Globus pallidus (tissue), 1 donor: ENCODE measurements at places on chromosomes 5 and 9.

DNA sequence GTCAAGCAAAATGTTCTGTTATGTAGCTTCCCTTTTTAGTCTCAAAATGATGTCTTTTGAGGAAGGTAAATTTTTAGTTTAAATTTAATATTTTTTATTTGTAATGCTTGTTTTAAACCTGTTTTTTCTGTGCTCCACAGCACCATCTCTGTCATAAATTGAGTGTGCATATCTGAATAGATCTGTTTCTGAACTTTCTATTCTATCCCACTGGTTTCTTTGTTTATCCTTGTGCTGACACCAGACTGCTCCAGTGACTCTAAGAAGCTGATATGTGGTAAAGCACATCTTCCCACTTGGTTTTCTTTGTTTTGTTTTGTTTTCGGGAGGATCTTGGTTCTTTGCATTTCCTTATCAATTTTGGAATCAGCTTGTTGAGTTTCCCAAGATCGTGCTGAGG, 7.1 kb upstream of the RNF145 start:
- DNase-seq: no peak

DNA sequence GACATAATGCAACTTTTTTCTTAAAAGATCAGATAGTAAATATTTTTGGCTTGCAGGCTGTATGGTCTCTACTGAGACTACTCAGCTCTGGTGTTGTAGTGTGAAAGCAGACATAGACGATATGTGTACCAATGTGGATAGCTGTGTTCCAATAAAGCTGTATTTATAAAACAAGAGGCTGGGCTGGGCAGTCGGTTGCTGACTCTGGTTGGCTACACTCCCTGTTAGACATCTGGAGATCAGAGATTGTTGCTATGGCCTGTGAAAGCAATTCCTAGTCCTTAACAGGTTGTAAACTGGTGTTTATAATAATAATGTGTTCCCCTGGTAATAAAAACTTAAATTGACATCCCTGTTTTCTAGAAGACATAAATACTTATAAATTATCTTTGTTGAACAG, 24.4 kb upstream of the SCAMP1 start:
- DNase-seq: no peak

DNA sequence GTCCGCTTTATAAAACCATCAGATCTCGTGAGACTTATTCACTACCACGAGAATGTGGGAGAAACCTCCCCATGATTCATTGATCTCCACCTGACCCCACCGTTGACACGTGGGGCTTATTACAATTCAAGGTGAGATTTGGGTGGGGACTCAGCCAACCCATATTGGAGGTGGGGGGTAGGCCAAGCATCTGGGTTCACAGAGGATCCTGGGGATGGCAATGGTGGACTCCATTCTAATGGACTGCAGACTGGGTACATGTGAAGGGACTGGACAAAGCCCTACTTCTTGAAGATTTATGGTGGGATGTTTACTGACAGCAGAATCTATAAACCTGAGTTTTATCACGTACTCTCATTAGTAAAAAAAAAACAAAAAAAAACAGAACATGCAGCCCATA, 15.1 kb downstream of the QRFP start:
- no peak for DNase-seq

DNA sequence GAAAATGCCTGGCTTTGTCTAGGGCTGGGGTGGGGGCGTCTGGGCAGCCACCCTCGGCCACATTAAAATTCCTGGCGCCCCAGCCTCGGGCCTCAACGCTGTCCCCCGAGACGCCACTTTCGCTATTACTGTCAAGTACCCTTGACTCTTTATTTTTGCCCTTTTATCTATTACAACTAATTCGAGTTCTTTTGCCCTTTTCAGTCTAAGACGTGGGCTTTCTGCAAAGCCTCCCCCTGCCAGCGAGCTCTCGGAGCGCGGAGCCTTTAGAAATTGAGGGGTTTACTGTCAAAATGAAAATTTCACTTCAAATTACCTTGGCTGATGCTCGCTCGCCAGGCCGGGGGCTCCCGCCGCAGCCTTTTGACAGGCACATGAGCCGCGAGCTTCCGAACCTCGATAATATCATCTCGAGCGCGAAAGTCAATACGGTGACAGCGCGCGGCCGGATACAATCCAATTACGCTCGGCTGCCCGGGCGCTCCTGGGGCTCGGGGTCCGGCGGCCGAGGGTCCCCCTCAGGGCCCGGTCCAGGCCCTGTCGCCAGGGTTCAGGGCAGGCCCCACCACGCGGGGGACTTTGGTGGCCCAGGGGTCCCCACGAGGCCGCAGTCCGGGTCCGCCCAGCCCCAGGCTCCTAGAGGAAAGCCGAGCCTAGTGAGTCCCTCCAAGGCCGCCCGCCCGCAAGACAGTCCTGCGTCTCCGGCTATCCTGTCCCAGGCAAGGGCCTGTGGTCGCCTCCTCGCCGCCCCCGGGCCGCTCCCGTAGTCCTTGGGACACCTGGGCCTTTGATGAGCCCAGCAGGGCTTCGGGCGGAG, 6.7 kb downstream of the IRX4 start:
- DNase-seq: no peak

DNA sequence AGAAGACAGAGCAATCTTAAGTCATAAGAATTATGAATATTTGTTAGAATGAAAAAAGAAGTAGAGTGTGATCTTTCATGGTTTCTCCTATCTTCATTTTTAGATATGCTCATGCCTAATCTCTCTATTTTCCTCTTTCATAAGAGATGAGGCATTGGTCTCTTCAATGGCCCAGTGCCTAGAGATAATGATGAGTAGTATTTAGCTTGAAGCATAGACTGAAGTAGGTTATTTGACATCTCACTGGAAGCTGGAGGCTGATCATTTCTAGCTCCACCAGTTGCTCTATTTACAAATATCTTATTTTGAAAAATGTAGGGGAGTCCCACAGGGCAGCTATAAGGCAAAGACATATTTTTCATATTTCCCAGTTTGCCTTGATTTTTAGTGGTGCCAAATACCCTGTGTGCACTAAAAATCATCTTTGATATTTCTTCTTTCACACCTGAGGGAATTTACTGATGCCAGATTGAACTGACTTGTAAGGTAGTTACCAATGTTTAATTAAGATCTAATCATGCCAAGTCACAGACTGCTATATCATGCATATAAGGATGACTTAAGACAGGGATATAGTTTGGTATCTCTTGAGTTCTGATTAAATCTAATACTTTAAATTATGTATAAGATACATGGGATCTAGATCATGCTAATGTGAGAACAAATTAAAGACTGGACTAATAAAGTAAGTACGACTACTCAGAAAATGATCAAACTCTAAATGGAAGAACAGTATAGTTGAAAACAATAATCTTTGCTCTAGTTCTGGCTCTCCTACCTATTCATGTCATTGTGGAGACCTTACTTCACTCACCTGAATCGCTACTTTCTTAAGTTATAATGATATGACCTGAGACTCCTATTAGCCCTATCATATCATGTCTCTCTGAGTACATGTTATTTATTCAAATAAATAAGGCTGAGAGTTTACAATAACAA, 108.2 kb upstream of the IFNE start:
- no peak for DNase-seq

GRCh38 chr5:125093776-125094175, 347.3 kb upstream of the ZNF608 start:
- peak; percentile 2 for DNase-seq
